Activated effector memory CD4-positive, alpha-beta T cell treated with anti-CD3 and anti-CD28 coated beads, Interleukin-2, amount 50 U/mL, for 16 hours (primary cell): ENCODE measurements at places on chromosomes 12 and 14.

DNA sequence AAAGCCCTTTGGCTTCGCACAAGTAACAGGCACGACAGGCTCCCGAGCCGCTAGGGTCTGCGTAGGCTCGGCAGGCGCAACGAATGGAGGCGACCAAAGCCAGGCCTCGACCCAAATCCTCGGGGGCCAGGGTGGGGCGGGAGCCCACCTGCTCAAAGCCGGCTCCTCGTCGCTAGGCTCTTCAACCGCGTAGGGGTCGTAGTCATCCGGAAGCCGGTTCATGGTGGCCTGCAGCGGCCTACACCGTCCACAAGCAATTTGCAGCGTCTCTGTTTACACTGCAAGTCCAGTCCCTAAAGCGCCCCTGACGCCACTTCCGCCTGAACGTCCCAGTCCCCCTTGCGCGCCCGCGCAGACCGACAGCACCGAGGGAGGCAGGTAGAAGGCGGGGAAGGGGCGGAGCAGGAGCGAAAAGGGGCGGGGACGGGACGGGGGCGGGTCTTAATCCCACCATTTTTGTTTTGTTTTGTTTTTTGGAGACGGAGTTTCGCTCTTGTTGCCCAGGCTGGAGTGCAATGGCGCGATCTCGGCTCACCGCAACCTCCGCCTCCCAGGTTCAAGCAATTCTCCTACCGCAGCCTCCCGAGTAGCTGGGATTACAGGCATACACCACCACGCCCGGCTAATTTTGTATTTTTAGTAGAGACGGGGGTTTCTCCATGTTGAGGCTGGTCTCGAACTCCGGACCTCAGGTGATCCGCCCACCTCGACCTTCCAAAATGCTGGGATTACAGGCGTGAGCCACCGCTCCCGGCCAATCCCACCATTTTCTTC, at the start of gene EAPP:
TSS of gene EAPP (minus strand) at position 295 of the 774 bp plus-strand sequence. CDS start at position 222, 73 bp downstream.
- peak; percentile 98 for DNase-seq

GRCh38 chr14:24458736-24459135, 16.2 kb upstream of the SDR39U1 start:
- DNase-seq = no peak

- DNase-seq = no peak
These were observed 693.0 kb downstream of the NRXN3 start for GRCh38 chr14:78863143-78863542.

DNA sequence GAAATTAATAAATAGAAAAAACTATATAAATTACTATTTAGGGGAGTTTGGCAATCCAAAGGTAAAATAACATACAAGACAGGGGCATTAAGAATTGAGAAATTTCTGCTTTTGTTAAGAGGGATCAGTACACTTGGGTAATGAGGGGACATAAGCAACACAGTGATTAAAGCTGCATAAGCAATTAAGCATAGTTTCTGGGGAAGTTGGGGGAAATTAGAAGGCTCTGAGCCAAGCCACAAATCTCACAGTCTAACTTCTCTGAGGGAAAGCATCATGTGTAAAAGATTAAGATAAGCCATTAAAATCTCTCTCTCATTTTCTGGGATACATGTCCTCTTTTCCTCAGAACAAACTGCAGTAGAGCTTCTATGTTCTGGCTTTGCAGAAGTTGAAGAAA, 533.9 kb upstream of the LRFN5 start:
- DNase-seq = no peak

- no peak for DNase-seq
These were observed 1184.6 kb downstream of the FLRT2 start for GRCh38 chr14:86714575-86714974.

- no peak for DNase-seq
These were observed 5.5 kb upstream of the ZNF740 start for GRCh38 chr12:53174881-53175491.

DNA sequence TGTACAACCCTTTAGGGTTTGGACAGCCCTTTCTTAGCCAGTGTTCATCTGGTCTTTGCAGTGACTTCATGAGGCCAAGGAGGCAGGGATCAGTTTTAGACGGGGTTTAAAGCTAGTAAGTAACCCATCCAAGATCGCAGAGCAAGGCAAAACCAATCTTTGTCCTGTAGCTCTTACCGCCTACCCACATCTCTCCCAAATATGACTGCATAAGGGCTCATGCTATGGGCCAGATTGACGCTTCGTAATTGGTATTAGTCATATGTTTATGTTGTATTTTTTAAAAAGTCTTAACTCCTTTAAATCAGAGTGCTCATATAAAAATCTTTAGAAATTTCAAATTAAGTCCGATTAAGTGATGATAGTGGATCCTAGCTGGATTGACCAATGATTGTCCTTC, 3.7 kb upstream of the CLMN start:
- DNase-seq = no peak

GRCh38 chr12:16282978-16283377, 5.5 kb upstream of the SLC15A5 start:
- DNase-seq = no peak

GRCh38 chr14:105067140-105067968, 2.1 kb upstream of the GPR132 start:
- peak; percentile 88 for DNase-seq

GRCh38 chr12:106583242-106584103, 669 bp downstream of the RFX4 start:
- DNase-seq = no peak

DNA sequence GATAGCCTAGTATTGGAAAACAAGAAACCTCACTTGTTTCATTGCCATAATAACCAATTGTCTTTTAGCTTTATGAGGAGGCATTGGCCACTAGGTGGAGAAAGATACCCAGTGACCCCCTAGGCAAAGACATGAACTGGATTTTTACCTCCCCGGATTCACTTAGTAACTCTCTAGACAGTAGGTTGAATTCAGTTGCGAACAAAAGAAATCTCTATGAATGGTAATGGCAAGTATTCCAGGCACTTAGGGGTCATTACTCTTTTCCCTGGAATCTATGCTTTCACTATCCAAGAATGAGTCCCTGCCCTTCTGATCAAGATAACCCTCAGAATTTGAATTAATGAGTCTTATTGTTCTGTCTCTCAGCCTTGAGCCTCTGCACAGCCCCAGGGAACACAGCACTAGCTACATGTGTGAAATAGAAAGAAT, 29.5 kb upstream of the RHOJ start:
- DNase-seq = no peak
